Ovary (tissue), 10 donors: ENCODE measurements at places on chromosomes 2 and 18.
A peak's percentile ranks its signal among the peaks of the same experiment; 100 is the strongest.

GRCh38 chr2:61045226-61045625 lies 20.4 kb upstream of the SANBR start:
- DNase-seq: no peak

DNA sequence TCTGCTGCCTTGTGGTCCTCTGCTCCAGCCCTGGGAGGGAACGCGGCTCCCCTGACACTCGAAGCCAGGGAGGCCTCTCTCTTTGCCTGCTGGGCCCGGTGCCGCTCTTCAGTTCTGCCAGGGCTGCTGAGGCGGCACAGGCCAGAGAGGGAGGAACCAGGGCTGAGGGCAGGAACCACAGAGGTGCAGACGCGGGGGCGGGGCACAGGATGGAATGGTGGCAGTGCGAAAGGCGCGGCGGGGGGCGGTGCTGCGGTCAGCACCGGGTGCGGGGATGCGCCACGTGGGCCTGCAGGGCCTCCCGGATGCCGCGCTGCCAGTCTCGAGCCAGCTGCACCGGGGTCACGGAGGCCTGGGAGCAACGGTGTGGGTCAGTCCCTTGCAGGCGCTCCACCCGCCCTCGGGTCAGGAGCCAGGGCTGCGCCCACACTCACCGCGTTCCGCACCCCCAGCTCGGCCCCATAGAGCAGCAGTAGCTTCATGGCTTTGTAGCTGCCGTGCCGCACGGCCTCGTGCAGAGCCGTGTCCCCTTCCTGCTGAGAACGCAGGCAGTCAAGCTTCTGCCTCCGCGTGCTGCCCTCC lies 4.4 kb downstream of the ANKRD23 start:
- peak; percentile 52 for DNase-seq

GRCh38 chr2:159362816-159363251 lies 76.3 kb upstream of the WDSUB1 start:
- DNase-seq: no peak

- DNase-seq: no peak
Measured at GRCh38 chr18:49135877-49136276, 185.1 kb upstream of the SMAD7 start.

DNA sequence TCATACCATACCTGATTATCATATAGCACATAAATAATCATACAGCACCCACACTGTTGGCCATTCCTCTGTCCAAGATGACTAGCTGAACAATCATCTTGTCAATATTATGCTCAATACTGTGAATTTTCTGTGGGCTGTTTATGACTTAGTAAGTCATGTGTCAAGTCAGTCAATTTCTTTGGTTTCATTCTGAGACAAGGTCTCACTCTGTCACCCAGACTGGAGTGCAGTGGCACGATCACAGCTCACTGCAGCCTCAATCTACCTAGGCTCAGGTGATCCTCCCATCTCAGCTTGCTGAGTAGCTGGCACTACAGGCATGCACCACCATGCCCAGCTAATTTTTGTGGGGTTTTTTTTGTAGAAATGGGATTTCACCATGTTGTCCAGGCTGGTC lies 5.7 kb downstream of the MCM6 start:
- no peak for DNase-seq
